Ammon's horn (tissue), 1 donor: ENCODE measurements at places on chromosomes 3 and 15.

- DNase-seq = peak; percentile 71
These were observed at the start of gene TNFSF10 for GRCh38 chr3:172522871-172523818. Gene TNFSF10 (minus strand): TSS chr3:172523430. CDS start chr3:172523384, 46 bp downstream.

GRCh38 chr3:140203510-140203909 lies 268.5 kb downstream of the CLSTN2 start:
- no peak for DNase-seq

- no peak for DNase-seq
These were observed 261.1 kb downstream of the EPHB1 start for GRCh38 chr3:135056084-135056730.

DNA sequence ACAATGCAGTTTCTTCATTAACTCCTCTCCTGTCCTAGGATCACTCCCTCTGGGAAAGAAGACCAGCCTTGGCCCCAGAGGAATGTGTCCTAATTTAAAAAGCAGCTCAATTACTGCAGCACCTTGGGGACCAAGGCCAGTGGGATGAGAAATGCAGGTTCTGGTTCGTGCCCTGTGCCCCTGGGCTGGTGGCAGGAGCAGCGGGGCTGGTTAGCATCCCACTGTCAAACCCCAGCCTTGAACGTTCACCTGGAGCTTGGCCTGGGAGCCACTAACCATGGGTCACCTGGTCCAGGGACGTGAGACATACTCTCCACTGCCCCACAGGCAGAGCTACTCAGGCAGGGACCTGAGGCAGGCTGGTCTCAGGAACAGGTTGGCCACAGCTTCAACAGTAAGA lies 8.4 kb upstream of the RTP3 start:
- no peak for DNase-seq

- DNase-seq = no peak
These were observed 736.8 kb downstream of the DIPK2A start for GRCh38 chr3:144708437-144708836.

DNA sequence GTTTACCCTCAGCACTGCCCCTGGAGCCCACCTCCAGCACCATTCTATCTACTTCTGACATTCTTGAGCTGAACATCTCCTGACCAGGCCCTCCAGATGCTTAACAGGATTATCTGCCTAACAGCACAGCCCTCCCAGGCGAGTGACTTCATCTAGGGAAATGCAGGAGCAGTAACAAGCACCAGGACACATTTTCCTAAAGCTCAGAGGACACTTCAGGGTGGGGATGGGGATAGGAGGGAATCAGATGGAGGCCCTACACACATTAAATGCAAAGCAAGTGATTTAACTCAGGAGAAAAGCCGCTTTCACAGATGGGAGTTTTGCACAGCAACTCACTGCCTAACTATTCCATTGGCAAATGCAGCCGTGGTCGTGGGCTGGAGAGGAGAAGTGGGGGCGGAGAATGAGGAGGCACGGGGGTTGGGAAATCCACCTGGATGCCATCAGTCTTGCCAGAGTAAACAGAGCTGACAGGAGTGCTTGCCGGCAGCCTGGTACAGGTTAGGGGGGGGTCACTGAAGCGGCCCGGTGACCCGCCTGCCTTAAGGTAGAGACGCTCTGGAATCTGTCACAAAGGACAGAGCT lies 21.3 kb upstream of the BNC1 start:
- peak; percentile 16 for DNase-seq

DNA sequence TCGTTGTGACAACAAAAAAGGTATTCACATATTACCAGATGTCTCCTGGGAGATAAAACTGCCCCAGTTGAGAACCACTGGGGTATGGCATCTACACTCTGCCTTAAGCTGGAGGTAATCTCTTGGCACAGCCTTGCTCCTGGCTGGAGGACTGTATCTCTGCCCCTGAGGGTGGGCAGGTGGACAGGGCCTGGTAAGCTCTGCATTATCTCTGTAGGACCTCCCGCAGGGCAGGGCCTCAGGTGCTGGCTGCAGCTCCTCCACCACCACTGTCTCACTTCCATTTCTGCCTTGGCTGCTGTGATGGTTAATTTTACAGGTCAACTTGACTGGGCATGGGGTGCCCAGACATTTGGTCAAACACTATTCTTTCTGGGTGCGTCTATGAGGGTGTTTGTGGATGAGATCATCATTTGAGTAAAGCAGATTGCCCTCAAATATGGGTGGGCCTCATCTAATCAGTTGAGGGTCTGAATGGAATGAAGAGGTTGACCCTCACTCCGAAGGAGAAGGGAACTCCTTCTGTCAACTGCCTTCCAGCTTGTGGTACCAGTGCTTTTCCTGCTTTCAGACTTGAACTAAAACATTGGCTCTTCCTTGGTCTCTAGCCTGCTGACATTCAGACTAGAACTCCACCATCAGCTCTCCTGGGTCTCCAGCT lies 9.8 kb upstream of the RHCG start:
- DNase-seq = no peak

- DNase-seq = no peak
These were observed 82.6 kb downstream of the NR1I2 start for GRCh38 chr3:119864476-119864875.

DNA sequence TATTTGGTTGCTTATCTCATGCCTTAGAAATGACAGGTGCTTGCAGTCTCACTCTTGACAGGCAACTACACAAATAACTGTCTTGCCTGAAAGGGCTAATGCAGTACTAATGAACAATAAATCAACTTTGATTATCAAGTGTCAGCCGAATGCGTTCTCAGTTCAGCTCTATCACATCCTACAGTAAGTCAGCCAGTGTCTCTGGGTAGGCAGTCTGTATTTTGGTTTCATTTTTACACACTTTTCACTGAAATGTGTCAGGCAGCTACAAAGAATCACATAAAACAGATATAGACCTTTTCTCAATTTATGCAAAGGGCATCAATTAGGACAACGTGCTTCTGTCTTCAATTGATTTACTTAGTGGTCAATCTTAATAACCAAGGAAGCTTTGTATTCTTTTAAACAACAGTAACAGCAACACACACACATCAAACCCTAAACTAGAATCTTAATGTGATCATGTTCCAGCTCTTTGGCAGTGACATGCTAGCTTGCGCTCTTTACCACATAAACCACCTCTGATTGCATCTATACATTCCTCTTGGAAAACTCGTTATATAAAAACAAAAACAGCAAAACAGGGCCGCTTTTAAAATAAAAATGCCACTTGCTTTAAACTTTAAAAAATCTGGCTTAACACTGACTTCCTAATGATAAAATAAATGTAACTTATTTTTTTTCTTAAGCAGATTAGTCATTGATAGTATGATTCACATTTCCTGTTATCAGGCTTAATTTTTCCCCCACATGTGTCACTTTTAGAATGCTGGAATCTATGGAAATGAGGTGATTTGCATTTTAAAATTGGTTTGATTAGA lies 520.4 kb downstream of the FOXP1 start:
- no peak for DNase-seq

DNA sequence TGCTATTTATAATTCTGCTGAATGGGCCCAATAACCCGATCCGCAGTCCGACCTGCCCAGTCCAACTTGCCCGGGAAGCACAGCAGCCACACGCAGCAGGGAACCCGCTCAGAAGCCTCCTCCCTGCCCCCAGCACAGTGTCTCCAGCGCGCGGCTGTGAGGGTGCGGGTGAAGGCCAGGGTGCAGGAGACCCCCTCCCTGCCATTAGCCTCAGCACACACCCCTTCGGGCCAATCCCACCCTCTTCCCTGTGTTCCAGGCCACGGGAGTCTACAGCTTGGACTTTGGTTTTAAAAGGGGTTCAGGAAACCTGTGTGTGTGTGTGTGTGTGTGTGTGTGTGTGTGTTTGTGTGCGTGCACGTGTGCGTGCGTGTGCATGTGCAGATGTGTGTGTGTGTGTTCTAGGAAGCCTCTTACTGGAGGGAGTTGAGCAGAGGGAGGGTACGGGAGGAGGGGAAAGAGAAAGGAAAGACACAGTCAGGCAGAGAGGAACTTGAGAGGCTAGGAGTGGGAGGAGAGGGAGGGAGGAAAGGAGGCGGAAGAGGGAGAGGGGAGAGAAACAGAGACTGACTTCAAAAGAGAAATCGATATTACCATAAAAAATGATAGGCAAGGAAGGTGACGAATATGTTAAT lies 34.2 kb downstream of the ATP2B2 start:
- no peak for DNase-seq

GRCh38 chr15:100940767-100941379 lies 21.7 kb downstream of the LRRK1 start:
- no peak for DNase-seq
